Tongue (tissue), 3 donors: ENCODE measurements at places on chromosomes 1 and 21. TPM values are rescaled to one million over a fixed set of nuclear protein-coding genes. Genes with fewer than 3 reads are reported as not detected.

The TCHHL1 gene
- total RNA-seq: not detected

The DNALI1 gene
- 1.6 TPM for total RNA-seq

DNA sequence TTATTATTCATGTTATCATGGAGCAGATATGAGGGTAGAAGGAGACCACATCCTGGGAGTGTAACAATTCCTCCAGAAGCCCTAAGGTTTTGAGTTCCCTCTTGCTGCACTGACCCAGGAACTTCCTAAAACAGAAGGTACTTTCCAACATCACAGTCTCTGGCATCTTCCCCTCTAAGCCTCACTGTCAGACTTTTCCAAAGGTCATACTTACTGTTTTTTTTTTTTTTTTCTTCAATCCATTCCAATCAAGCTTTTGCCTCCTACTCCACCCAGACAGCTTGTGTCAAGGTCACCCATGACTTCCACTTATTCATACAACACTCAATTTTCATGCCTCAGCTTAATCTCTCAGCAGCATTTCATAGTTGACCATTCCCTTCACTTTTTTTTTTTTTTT, 18.4 kb upstream of the UQCRHL start:
- no peak for DNase-seq

GRCh38 chr1:108051631-108052377, 86.8 kb upstream of the VAV3 start:
- DNase-seq: no peak

DNA sequence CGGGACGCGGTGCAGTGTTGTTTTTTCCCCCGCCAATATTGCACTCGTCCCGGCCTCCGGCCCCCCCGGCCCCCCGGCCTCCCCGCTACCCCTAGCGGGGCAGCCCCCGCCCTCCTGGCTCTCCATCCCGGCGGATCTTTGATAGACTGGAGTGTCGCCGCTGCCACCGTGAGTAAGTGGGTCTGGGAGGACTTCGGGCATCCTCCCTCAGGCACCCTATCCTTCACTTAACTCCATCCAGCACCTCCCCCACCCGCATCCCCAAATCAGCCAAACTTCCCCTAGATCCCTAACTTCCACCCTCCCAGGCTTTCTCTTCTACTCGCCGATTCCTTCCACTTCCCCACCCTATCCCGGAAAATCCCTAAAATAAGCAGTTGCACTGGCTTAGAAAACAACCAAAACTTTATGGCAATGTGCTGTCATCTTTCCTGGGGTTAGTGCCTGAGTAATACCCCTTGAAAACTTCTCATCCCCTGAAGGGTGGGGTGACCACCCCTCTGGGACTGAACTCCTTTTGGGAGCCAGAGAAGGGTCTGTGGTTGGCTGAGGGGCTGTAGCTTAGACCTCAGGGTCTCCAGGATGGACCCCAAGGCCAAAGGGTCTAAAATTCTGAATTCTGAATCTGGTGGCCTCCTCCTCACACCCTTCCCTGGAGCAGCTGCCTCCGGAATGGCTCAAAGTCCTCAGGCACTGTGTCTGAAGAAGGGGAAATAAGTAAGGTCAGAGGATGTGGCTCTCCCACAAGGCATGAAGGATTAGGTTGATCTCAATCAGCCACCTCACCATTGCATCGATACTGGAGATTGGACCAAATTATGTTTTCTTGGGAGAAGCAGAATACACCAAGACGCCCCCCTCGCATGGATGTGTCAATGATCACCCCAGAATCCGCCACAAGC, 12.2 kb downstream of the THBS3 start:
- no peak for DNase-seq

DNA sequence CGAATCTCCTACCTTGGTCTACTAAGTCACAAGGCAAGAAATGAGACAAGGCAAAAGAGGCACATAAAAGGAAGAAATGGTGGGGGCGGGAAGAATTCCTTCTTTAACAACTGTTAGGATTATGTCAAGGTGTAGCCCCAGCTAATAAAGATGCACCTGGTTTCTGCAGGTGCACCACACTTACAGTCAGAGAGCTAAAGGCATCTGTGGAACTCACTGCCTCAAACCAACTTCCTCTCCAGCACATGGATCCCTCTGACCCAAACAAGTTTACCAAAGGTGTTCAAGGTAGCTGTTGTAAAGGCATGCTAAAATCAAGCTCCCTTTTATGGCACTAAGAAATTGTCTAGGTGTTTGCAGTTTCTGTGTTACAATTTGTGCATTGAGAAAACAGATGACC, 38.1 kb downstream of the TGFBR3 start:
- no peak for DNase-seq
